ENCODE measurements at places on chromosomes 4 and X.

GRCh38 chr4:186167605-186168004, 23.8 kb upstream of the CYP4V2 start:
- no peak for DNase-seq

DNA sequence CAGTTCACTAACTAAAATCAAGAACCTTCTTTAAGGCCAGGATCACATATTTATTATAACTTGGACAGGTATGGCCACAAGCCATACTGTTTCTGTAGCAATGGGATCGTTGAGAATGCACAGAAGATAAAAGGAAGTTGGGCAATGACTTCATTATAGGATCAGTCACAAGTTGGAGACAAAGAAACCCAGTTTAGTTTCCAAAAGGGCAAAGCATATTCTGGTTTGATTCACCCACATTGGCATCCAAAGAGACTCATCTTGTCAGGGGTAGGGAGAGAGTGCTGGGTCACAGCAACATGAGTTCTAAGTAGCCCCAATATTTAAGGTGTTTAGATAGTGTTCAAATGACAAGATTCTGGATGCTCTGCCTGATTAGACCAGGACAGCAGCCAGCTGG, 317.1 kb upstream of the GALNT7 start:
- no peak for DNase-seq

DNA sequence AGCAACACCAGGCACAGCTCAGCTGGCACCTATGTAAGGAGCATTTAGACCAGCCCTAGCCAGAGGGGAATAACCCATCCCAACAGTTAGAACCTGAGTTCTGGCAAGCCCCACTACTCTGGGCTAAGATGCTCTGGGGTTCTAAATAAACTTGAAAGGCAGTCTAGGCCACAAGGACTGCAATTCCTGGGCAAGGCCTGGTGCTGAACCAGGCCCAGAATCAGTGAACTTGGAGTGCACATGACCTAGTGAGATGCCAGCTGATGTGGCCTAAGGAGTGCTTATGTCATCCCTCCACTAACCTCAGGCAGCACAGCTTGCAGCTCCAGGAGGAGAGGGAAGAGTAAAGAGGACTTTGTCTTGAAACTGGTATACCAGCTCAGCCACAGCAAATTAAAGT, 7.6 kb upstream of the PRRG3 start:
- DNase-seq = no peak

DNA sequence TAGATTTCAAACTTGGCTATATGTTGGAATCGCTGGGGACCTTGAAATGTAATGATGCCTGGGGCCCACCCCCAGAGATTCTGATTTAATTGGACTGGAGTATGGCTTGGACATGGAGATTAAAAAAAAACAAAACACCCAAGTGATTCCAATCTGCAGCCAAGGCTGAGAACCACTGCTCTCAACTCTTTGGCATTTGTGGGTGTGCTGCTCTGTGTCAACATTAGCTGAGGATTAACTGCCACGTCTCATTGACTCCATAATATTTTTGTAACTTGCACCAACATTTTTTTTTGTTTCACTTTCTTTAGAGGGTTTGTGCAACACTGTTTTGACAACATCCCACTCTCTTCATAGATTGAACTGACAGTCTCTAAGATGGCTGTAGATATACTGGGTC, 41.1 kb upstream of the PDK3 start:
- no peak for DNase-seq

DNA sequence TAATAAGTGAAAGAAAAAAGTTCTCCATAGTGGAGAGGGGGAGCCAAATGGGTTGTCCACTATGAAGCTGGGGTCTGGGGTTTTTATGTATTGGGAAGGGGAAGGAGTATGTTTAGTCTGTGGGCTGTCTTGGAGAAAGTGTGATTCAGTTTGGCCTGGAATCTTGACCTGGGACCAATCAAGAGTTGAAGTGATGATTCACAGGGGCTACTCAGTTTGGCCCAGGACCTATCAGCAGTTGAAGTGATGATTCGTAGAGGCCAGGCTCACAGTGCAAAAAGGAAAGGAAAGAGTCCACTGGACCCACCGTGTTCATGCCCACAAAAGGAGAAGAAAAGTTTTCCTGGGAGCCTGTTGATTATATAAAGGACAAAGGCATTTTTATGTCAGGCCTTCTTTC, 47.3 kb upstream of the RAB9B start:
- DNase-seq = no peak

DNA sequence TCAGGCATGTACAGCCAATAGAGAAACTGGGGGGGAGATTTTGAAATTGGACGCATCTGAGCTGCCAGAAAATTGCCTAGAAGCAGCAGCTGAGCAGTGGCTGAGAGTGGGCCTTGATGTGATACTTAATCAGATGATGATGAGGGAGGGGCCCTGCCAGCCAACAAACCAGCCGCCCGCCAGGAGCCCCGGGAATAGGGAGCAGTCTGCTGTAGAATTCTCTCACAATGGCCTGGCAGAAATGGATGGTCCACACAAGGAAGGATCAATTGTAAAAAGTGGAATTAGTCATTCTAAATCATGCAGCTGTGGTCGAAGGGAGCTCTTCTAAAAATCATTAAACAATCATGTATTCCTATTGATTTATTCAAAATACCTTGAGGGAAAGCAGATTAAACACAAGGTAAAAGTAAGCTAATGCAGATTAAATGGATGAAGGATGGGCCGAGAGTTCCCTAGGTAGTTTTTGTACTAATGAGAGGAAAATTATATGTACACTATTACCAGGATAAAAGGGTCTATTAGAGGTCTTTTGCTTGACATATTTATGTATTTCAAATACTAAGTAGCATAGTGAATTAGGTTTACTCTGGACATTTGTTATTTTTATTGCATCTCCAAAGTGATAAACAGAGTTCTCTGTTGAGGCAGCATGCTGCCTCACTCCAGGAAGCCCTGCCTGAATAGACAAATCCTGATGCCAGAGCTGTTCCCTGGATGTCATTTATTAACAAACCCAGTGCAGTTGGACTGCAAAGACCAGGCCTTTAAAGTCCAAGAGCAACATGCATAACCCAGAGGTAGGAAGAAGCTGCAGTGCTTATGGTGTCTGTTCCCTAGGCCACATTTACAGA, 91.3 kb downstream of the NKX6-1 start:
- DNase-seq = no peak

DNA sequence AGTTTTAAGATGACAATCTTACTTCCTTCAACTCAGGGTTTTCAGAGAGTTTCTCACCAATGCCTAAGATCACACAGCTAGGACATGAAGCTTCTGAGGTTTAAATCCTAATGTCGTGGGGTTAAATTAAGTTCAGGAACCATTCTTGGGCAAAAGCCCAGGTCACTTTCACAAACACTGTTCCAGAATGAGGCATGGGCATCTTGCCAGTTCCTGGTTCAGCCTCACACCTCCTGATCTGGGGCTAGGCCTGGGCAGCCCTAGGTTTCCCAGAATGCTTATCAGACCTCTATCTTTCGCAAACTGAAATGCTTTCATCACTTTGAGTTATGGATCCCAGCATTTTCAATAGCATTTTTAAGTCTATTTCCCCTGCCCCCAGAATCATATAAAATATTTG, 224.8 kb upstream of the EDA2R start:
- DNase-seq = no peak

GRCh38 chr4:154231806-154232478, 259.7 kb downstream of the DCHS2 start:
- DNase-seq = no peak

GRCh38 chr4:17310269-17310652, 201.6 kb downstream of the QDPR start:
- no peak for DNase-seq

DNA sequence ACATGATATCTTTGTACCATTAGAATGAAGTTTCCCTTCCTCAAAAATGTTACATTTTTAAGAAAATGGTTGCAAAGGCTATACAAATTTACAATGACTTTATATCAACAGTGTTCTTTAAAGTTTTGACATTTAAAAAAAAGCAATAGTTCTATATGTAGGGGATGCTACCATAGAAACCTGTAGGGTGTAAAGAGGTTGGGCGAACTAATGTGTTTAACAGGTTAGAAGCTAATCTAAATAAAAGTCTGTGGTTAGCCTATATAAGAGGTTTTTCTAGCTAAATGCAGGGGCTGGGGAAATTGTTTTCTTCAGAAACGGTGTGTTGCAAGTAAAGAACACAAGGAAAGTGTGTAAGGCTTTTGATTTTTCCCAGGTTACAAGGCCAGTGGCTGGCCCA, 73.3 kb downstream of the GBA3 start:
- no peak for DNase-seq

DNA sequence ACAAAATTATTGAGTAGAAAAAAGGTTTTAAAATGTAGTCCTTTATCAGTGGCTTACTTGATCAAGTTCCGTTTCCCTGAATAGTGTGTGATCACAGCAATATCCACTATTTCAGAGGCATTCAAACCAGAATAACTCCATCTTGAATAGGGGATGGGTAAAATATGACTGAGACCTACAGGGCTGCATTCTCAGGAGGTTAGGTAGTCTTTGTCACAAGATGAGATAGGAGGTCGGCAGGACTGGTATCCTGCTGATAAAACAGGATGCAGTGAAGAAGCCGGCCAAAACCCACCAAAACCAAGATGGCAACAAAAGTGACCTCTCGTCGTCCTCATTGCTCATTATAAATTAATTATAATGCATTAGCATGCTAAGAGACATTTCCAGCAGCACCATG, 24.7 kb downstream of the TSPAN6 start:
- DNase-seq = no peak

DNA sequence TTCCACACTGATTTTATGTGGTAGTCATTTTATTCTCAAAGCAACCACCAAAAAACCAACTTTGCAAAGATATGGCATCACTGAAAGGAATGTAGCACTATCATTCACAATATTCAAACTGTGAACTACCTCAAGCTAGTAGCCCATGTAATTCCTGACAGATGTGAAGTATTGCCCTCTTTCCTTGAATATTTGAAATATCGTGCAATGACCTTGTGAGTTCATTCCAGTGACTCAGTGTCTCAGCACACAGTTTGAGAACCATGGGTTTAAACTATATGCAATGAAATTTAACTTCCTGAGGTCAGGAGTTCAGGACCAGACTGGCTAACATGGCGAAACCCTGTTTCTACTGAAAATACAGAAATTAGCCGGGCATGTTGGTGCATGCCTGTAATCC, 20.9 kb upstream of the IQCM start:
- no peak for DNase-seq
